ENCODE measurements at places on chromosomes 5 and 9.

DNA sequence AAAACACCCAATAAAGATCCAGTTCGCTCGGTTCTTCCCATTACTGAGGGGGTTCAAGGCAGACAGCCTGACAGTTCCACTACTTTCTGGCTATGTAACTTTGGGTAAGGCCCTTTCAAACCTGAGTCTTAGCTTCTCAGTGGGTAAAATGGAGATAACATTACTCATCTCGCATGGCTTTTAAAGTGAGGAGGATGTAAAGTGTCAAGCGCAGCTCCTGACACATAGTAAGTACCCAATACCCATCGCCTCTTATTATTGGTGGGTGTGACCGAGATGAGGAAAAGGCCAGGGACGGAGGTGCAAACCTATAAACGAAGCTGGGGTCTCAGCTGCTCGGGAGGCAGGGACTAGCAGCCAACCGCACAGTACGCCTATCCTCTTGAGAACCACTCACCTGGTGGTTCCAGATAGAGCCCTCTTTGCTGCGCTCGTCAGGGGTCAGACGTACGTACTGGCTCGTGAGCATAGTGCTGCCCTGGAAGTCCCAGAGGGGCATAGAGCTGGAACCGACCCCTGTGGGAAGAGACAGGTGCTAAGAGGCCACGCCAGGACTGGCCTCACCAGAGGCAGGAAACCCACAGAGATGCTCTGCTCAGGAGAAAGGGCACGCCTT is 584 bp downstream of the LMAN2 start:
- peak; percentile 21 for DNase-seq

DNA sequence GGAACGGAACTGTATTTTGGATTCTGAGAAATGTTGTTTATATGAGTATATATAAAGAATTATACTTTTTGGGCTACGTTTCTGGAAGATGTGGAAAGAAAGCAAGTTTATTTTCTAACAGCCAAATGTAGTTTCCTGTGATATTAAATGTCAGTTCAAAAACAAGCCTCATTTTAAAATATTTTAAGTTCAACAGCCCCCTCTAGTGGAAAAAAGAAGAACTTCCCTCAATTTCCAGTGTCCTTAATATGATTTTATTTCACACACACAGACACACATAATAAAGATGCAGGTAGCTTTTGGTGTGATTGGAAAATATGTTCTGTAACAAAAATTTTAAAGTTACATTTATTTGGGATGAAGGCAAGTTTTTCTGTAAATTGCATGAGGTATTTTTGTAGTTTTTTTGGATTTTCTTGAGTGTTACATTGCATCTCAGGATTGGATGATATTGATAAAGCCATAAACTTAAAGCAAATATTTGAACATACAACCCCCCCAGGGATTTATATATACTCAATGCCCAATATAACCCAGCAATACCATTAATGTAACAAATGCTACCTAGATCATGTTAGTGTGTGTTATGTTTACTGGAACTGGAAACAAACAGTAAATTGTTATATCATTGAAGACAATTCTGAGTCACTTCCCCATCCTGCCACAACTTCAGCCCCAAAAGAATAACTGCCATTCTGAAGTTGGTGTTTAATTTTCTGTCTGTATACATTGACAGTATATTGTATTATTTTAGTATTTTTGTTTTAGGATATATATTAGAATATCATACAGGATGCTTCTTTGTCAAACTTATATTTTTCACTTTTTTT is 54.0 kb downstream of the CCDC171 start:
- peak; percentile 83 for DNase-seq

DNA sequence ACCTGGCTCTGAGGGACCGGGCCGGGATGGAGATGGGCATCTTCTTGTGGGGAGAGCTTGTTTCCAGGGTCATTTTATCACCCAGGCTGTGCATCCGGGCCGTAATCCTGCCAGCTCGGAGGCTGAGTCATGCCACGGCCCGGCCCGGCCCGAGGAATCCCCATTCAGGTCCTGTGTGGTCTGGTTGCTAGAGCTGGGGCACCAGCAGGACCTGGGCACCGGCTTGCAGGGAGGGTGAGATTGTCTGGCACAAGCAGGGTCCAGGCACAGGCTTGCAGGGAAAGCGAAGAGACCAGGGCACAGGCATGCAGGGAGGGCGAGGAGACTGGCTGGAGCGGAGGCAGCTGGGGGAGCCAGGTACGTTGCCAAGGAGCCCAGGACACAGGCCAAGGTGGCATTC is 106.8 kb downstream of the RXRA start:
- peak; percentile 73 for DNase-seq

DNA sequence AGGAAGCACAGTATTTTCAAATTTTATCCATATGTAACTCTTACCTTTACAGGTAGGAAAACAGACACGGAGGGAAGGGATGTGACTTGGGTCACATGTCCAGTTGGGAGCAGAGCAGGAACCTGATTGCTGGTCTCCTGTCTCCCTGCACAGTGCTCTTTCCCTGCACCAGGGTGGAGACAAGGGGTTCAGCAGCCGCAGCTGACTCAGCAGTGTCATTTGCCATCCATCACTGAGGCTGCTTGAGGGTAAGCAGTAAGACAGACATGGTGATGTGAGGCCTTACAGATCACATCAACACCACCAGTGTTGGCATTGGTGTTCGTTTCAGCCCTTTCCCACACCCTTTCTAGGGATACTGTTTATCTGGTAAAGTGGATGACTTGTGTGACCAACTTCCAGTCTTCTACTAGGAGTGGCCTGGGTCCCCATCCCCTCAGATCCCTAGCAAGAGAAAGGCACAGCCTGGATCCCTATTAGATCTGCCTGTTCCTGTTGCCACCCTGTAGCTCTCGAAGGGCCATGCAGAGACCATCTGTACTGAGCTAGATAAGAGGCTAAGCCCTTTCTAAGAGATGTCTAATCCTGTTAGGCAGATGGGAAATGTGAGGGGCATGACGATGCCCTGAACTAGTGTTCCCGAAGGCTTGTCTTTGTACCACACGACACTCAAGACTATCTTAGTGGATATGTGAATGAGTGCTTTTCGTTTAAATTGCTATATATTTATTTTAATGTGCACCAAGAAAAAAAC is 29.1 kb downstream of the FRMPD1 start:
- DNase-seq: no peak

Measured in adipocyte (in vitro differentiated cells).